ENCODE measurements at places on chromosomes 5 and 9.

DNA sequence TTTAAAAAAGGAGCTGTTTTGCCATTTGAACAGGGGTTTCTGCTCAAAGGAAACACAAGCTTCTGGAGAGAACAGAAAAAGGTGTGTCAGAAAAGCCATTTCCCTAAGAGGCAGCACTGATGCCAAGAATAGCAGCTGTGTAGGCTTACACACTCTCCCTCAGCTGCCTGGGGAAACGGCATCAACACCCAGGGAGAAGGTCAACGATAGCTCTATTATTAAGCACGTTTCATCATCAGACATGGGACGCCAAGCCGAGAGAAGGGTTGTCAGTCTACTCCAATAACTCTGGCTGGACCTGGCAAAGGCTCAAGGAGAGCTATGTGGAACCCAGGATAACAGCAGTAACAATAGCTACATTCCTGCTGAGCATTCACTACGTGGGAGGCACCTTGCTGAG is 314.2 kb downstream of the CDK5RAP2 start:
- no peak for DNase-seq

DNA sequence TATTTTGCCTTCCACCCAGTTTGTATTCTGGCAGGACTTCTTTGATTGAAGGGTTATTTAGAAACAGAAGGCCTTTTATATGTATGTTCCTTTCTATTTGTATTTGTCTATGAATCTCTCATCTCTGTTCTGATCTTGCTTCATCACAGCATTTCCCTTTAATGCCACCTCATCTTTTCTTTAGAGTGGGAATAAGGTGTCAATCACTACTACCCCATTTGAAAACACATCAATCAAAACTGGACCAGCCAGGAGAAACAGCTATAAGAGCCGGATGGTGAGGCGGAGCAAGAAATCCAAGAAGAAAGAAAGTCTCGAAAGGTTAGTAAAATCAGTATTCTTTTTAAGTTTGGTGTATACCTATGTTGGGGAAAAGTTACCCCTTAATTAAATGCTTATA is 36.3 kb downstream of the CD180 start:
- DNase-seq: no peak

DNA sequence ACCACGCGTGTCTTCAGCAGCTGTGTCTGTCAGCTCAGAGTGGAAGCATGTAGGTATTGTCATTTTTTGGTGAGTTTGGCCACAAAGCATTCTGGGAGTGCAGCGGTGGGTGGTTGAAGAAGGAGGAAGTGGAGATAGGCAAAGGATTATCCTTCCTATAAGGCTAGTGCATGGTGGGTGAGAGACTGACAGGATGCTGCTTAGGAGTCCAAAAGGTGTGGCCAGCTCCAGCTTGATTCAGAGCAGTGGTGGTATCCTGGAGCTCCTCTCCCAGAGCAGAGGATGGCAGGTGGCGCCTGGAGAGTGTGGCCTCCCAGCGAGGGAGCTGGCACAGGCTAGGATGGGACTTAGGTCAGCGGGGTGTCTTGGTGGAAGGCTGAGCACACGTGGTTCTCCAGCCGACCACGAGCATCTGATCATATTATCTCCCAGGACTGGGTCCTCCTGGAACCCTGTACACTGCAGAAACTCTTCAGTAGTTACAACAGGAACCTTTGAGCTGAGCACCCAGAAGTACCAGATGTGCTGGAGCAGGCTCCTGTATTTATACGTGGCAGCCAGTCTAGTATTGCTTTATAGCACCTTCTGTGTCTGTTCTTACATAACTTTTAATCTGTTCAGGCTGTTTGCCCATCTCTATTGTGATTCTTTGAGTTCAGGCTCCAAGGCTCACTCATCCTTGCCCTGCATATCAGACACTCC is 29.6 kb downstream of the MAML1 start:
- peak; percentile 42 for DNase-seq

DNA sequence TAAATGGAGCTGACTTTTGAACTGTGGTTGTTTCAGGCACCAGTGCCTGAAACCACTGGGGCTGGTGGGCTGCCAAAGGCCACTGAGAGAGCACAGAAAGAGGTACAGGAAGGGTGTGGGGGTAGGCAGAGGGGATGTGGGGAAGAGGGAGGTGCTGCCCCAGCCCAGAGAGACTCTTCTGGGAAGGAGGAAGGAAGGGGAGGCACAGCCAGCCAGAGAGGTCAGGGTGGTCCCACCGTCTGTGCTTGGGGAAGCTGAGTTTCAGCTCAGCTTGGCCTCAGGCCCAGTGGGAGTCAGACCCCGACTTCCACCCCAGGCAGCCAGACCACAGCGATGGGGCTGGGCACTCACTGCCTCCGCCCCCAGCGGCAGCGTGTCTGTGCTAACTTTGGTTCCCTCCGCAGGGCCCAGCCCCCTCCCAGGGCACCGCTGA is 8.6 kb upstream of the PHYKPL start:
- no peak for DNase-seq

GRCh38 chr9:126738553-126738952 is 66.3 kb upstream of the ZBTB43 start:
- DNase-seq: no peak

DNA sequence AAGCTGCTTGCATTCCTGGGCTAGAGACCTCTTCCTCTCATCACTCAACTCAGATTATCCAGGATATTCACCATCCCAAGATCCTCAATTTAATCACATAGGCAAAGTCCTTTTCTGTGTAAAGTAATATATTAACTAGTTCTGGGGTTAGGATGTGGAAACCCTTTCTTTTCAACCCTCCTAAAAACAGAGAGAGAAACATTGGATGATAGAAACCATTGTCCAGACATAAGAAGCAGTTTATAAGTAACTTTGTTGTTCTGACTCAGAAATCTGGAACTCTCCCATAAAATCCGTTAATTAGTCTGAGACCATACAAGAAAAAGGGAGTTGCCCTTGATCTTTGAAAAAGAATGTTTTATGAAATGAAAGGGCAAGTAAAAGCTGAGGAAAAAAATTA is 817.1 kb upstream of the CDH9 start:
- peak; percentile 1 for DNase-seq

DNA sequence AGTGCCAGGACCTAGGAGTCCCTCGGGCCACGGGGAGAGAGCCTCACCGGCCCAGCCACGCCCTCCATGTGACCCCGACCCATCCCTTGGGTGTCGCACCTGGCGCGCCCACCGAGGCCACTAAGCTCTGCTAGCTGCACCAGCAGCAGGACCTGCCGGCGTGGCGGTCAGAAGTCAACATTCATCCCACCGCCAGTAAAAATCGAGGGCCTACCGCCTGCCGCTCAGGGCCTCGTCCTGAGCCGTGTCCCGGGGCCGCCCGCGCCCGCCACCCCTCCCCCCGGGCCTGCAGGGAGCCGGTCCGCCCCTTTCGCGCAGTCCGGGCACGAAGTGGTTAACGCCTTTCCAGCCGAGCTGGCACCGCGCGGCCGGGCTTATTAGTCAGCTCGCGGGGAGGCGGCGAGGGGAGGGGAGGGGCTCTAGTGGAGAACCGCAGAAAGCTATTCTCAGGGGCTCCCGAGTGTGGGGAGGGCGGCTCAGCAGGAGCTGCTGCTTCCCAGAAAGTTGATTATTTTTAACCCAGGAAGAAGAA is 124.4 kb downstream of the C9orf50 start:
- DNase-seq: peak; percentile 96

DNA sequence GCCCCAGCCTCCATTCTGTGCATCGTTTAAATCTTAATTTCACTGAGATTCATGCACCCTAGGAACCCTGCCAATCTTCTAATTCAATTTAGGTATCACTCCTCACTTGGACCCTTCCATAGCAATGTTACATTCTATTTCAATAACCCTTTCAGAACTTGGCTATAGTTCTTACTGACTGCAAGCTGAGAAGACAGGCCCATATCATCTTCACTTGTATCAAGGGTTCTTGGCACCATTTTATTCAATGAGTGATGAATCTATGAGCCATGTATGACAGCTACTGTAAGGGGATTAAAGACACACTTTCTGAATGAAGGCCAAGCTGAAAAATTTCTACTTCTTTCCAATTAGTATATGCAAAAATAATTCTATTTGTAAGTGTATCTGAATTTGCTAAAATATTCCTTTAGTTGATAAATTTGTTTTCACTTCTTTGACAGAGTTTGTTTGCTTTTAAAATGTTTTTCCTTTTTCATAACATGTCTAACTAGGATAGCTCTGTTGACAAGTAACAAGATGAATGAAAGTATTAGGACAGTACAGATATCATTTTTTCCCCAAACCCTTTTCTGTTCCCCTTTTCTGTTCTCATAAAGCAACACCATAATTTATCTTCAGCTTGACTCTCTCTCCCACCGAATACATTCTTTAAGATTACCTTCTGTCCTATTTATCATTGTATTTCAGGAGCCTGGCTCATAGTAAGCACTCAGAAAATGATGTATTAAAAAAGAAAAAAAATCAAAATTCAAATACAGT is 9.6 kb downstream of the ITGA2 start:
- DNase-seq: no peak

- no peak for DNase-seq
Observed at GRCh38 chr5:9789777-9790176, 159.6 kb upstream of the TAS2R1 start.

- DNase-seq: no peak
Observed at GRCh38 chr9:88521308-88521707, 13.7 kb upstream of the NXNL2 start.

DNA sequence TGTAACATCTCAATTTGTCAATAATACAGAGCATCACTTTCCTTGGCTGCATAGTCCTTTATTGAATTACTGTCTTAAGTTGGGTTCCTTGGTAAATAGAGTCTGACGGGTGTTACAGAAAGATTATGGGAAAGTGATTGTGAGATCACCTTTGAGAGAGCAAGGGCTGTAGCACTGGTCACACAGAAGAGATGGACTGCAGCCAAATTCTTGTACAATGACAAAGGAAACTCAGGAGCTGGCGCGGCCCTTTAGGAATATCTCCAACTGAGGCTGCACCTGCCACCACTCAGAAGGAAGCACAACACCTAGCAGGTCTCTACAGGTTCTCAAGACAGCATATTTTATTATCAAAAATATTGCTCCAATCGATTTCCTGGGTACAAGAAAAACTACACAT is 350.0 kb upstream of the ISL1 start:
- DNase-seq: no peak

DNA sequence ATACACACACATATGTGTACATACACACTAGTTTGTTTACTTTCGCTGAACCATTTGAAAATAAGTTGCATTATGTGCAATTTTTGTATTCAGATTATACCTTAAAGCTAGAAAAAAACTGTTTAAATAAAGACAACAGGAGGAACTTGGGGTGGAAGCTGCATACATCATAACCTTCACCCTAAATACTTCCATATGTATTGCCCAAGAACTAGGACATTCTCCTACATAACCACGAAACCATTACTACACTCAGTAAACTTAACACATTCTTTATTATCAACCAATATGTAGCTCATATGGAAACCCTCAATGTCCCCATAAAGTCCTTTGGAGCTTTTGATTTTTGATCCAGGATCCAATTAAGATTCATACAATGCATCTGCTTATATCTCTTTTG is 83.3 kb downstream of the GIN1 start:
- no peak for DNase-seq

DNA sequence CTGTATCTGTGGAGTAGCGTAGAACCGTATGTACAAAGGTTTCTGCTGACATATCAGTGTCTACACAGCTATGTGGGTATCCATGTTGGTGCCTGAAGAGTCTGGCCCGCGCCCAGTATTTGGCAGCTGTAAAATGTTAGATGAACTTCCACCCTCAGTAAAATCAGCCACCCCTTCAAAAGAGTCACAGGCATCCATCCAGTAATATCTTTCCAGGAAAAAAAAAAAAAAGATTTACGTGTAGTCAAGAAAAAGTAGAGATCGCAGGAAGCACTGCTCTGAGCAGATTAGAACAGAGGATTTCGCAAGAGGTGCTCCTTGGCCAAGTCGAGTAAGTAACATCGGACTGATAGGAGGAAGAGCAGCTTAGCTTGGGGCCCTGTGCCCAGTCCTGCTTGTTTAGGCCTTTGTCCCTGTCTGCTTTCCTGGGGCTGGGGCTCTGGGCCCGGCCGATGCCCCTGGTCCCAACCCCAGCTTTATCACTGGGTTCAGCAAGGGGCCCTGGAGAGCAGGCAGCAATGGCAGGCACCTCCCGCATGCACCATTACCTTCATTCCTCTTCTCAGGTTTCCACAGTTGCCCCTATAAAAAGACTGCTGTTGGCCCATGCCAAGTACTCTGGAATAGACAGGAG is 21.2 kb downstream of the DAPK1 start:
- DNase-seq: no peak

- DNase-seq: no peak
Observed at GRCh38 chr9:133050781-133051180, 11.0 kb upstream of the CEL start.

- DNase-seq: no peak
Observed at GRCh38 chr5:149916334-149917072, 28.1 kb downstream of the PDE6A start.

- no peak for DNase-seq
Observed at GRCh38 chr5:57891443-57891842, 408.8 kb upstream of the ACTBL2 start.

DNA sequence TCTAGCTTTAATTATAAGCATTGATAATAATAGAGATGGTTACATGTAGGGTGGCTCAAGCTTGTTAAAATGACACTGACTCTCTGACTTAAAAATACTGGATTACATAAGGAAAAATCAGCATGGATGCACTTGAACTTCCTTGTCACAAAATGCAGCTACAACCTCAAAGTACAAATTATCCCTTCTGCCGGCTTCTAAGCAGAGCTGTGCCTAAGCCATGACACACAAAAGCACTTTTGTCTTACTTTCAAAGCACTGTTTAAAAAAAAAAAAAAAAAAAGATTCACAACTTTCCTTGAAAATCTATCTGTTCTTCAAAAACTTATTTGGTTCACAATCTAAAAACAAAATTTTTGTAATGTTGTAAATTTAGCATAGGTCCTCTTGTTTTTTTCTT is 36.4 kb upstream of the ZFAND5 start:
- DNase-seq: no peak

DNA sequence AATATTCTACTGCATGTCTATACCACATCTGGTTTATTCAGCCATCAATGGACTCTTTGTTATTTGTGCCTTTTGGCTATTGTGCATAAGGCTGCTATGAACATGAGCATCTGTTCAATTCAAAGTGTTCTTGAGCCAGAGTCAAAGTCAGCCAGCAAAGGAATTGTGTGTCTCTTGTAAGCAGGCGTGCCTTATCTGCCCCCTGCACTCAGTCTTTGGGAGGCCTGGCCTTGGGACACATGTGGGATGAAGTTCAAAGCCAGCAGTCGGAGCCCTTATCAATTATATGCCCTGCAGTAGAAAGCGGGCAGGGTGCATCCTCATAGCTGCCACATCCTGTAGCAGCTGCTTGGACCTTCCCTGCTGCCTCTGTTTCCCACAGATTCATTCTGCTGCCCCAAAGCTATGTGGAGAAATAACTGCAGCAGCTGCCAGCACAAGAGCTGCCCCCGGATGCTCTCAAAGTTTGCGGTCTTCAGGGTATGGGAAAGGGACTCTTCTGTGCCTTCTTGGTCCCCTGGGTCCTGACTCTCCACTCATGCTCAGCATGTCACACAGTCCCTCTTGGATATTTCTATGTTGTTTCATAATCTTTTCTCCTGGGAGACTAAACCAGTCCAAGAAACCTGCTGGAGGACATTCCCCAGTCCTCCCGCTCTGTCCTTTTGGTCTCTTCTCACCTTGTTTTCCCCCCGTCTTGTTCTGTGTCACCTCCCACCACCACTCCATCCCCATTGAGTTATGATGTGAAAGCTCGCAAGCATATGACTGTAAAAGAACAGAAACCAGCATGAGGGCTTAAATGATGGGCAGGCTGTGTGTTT is 35.9 kb downstream of the STOM start:
- no peak for DNase-seq

- peak; percentile 74 for DNase-seq
Observed at GRCh38 chr9:78023003-78023741, 8.4 kb downstream of the GNAQ start.

- no peak for DNase-seq
Observed at GRCh38 chr9:124950050-124950718, 9.3 kb upstream of the GOLGA1 start.

- DNase-seq: no peak
Observed at GRCh38 chr9:18706648-18707047, 232.7 kb downstream of the ADAMTSL1 start.
